ENCODE measurements at places on chromosomes 1 and 21. TPM values are rescaled to one million over a fixed set of nuclear protein-coding genes. Genes with fewer than 3 reads are reported as not detected.

DNA sequence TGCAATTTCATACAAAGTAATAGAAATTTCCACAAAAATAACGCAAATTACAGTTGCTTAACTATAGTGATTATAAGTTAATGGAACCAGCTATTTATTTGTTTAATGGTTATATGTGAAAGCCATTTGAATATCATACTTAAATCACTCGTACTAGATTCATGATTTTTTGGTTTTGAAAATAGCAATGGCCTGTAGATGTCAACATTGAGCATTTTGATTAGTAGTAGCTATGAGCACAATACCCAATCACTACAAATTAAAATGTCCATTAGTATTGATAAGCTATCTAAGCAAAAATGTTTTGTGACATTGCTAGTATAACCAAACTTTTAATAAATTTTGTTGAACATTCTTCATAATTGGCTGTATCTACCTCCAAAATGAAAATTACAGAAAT, 10.0 kb downstream of the COL24A1 start:
- DNase-seq = no peak

GRCh38 chr1:204304067-204304466, 55.7 kb downstream of the PLEKHA6 start:
- DNase-seq = no peak

DNA sequence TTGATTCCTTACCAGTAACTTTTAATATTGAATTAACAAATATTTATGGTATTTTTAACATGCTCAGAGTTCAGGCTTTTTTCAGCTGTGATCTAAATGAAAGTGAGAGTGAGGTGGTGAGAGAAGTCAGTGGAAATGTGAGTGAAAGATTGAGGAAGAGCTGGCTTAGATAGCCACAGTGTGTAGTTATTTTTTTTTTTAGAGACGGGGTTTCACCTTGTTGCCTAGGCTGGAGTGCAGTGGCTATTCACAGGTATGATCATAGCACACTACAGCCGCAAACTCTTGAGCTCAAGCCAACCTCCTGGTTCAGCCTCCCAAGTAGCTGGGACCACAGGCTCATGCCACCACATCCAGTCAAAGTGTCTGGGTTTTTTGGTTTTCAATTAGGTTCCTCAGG, 10.9 kb downstream of the RNF11 start:
- DNase-seq = no peak

The TFF2 gene
- polyA plus RNA-seq = not detected

The HP1BP3 gene
- 349 TPM for polyA plus RNA-seq

The PDPN gene
- polyA plus RNA-seq = 56.4 TPM

The PNRC2 gene
- 217 TPM for polyA plus RNA-seq

The S100A1 gene
- polyA plus RNA-seq = 1.9 TPM

DNA sequence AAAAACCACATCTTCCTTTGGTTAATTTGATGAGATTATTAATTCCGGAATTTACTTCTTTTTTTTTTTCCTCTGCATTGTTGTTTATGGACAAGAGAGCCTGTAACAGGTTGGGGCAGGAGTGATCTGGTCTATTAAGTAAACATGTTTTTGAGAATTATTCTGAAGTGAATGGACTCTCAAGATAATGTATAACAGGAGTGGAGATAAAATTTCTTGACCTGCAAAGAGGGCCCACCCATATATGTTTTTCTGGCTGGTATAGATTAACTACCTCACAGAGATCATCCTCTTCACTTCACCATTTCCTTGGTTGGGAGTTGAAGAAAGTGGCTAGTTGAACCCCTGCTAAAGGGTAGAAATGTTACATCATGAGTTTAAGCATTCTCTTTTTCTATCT, 10.7 kb downstream of the DDI2 start:
- no peak for DNase-seq

DNA sequence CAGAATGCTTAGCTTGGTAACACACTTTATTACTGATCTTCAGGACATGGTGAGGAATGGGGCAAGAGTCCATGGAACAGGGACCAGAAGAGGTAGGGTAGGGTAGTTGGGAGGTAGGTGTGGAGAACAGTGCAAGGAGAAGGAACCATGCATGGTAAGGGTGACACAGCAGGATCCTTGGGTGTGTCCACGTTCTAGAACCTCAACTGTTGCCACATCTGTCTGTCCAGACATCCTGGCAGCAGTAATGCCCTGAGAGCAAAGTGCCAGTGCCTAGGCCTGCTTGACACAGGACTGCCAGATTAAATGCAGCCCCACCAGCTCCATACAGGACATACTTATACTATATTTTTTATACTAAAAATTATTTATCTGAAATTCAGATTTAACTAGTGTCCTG, 13.9 kb downstream of the DMAP1 start:
- no peak for DNase-seq

Measured in left lung (tissue), 14 donors.